ENCODE measurements at places on chromosomes 7 and 10. TPM values are rescaled to one million over a fixed set of nuclear protein-coding genes. Genes with fewer than 3 reads are reported as not detected.

Gene PDZD7
- total RNA-seq, result 1.2 TPM

- H3K27ac ChIP-seq, result no peak overlapping the region
- no peaks in the 10 kb centered on the region for H3K27me3 ChIP-seq
- H3K4me3 ChIP-seq, result no peak overlapping the region
- peaks cover 33% of the 10 kb centered on the region for H3K4me1 ChIP-seq
- H3K36me3 ChIP-seq, result peaks cover 4% of the 10 kb centered on the region
Measured at GRCh38 chr10:84352251-84352842, 24.0 kb downstream of the CCSER2 start.

Gene OR6B1
- not detected for total RNA-seq

Gene GRM3
- total RNA-seq, result not detected

GRCh38 chr10:23376229-23376655 is 31.6 kb upstream of the C10orf67 start:
- H3K4me1 ChIP-seq, result peaks cover 5% of the 10 kb centered on the region
- no peak overlapping the region for H3K27ac ChIP-seq
- no peaks in the 10 kb centered on the region for H3K27me3 ChIP-seq
- no peak for DNase-seq

Gene MLLT10
- 56.1 TPM for total RNA-seq

Gene EPO
- 0.27 TPM for total RNA-seq
